ENCODE measurements at places on chromosomes 4 and X. TPM values are rescaled to one million over a fixed set of nuclear protein-coding genes. Genes with fewer than 3 reads are reported as not detected.

GRCh38 chrX:2484256-2484655, 16.5 kb downstream of the DHRSX start:
- DNase-seq: peak; percentile 47

DNA sequence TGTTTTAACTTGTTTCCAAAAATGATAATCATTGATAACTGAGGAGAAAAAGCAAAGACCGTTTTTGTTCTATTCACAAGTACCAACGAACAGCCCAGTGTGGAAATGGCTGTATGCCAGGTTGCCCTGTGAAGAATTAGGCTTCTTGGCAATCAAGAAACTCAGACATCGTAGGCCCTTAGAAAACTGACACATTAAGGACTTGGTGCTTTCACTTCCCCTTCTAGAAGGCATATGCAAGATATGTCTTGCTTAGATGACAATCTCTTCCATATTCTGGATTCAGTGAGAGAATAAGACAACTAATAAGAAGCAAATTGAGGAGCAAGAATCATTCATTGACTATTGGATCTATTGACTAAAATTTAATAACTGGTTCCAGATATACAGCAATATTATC, 56.6 kb downstream of the ANAPC10 start:
- DNase-seq: no peak

DNA sequence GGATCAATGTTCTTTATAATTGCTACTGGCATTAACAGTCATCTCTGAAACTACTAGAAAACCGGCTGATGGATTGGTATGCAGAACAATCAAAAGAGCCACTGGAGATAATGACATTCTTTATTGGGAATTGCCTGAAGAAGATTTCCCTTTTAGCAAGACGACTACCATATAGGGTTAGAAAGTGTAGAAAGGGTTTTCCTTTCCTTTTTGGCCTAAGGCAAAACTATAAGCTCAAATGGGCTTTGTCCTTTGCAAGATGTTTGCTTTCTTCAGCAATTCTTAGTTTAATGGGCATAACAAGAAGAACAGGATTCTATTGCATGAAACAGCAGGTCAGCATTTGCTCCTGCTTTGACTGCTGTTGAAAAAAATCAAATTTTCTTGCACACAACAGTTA, 214.2 kb upstream of the PCDH10 start:
- DNase-seq: no peak

- no peak for DNase-seq
Observed at GRCh38 chr4:3807311-3807710, 41.1 kb downstream of the ADRA2C start.

DNA sequence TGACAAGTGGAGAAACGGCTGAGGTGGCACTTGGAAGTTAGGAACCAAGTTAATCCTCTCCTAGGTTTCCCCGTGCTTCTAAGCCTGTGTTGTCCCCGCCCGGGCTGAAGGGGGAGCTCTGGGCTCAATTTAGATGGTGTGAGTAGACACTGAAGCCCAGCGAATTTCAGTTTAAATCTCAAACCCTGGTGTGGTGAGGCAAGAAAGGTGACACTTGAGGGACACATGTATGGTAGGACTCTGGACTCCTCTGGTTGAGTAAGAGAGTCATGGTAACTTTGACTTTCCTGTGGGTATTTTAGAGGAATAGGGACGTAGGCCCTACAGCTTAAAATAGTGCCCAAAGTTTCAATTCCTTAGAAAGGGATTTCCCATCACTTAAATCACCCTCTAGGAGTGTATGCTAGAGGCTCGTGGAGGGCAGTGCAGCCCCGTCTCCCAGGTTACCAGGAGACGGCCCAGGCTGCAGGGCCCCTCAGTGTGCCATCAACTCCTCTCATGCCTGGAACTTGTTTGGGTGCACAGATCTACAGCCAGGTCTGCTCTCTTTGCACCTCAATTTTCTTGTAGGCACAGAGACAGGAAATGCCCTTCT, 24.0 kb downstream of the HAND2 start:
- DNase-seq: no peak

RAB39B gene
- polyA plus RNA-seq: 0.40 TPM

POF1B gene
- 0.23 TPM for polyA plus RNA-seq

GUCY1B1 gene
- 21.5 TPM for polyA plus RNA-seq

TMEM271 gene
- polyA plus RNA-seq: not detected

TBC1D9 gene
- 15.8 TPM for polyA plus RNA-seq

NWD2 gene
- polyA plus RNA-seq: not detected
